Activated CD8-positive, alpha-beta T cell treated with anti-CD3 and anti-CD28 coated beads for 36 hours (primary cell): ENCODE measurements at places on chromosomes 2 and 18. TPM values are rescaled to one million over a fixed set of nuclear protein-coding genes. Genes with fewer than 3 reads are reported as not detected.

Gene DIPK1C
- not detected for total RNA-seq

Gene ANKRD30B
- not detected for total RNA-seq

Gene OTOS
- total RNA-seq: not detected

- H3K4me1 ChIP-seq: no peaks in the 10 kb centered on the region
- H3K27ac ChIP-seq: no peak overlapping the region
- H3K27me3 ChIP-seq: no peaks in the 10 kb centered on the region
- DNase-seq: no peak
- H3K4me3 ChIP-seq: no peak overlapping the region
- H3K36me3 ChIP-seq: no peaks in the 10 kb centered on the region
These were observed 399.1 kb upstream of the ZNF804A start for GRCh38 chr2:184199274-184199673.

GRCh38 chr18:75507636-75508035 lies 80.1 kb upstream of the SMIM21 start:
- H3K4me1 ChIP-seq: no peaks in the 10 kb centered on the region
- no peak overlapping the region for H3K4me3 ChIP-seq
- H3K27me3 ChIP-seq: peaks cover 8% of the 10 kb centered on the region
- H3K27ac ChIP-seq: no peak overlapping the region
- no peak for DNase-seq
- no peaks in the 10 kb centered on the region for H3K36me3 ChIP-seq

GRCh38 chr2:157182204-157182709 lies 75.2 kb upstream of the GALNT5 start:
- no peaks in the 10 kb centered on the region for H3K36me3 ChIP-seq
- no peak for DNase-seq
- peaks cover 12% of the 10 kb centered on the region for H3K27me3 ChIP-seq
- no peak overlapping the region for H3K27ac ChIP-seq

GRCh38 chr18:7668392-7668791 lies 101.3 kb downstream of the PTPRM start:
- H3K36me3 ChIP-seq: no peaks in the 10 kb centered on the region
- H3K4me1 ChIP-seq: no peaks in the 10 kb centered on the region
- no peak overlapping the region for H3K4me3 ChIP-seq
- no peak for DNase-seq
- no peak overlapping the region for H3K27ac ChIP-seq
- no peaks in the 10 kb centered on the region for H3K27me3 ChIP-seq

- H3K36me3 ChIP-seq: no peaks in the 10 kb centered on the region
- DNase-seq: no peak
- H3K27ac ChIP-seq: no peak overlapping the region
- H3K4me1 ChIP-seq: no peaks in the 10 kb centered on the region
- no peak overlapping the region for H3K4me3 ChIP-seq
These were observed 101.0 kb downstream of the HS6ST1 start for GRCh38 chr2:128217671-128218070.

DNA sequence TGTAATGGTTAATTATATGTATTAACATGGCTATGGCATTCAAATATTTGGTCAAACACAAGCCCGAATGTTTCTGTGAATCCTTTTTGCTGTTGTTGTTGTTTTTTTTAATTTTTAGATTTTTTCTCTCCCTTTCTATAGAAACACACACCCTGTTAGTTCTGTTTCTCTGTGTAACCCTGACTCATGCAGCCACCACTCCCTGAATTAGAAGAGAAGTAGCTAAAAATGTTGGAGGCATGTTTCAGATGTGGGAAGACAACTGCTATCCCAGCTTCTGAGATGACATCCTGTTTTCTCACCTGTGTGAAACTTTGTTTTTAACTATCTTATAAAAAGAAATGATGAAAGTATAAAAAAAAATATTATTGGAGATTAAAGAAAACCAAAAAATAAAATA lies 219.6 kb upstream of the RGPD4 start:
- no peak overlapping the region for H3K4me3 ChIP-seq
- H3K4me1 ChIP-seq: no peaks in the 10 kb centered on the region
- no peaks in the 10 kb centered on the region for H3K36me3 ChIP-seq
- H3K27ac ChIP-seq: no peak overlapping the region

DNA sequence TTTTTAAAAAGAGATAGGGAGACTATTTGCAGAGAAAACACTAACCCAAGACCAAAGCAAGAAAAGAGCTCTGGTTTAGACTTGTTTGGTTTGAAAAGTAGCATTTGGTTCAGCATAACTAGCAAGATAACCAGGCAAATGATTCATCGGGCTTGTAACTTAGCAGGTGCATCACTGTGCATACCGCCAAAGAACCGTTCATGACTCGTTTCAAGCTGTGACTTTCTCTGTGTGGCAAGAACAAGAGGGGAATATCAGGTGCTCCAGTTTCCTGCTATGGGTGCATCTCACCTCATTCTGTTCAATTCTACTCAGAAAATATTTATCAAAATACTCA lies 244.9 kb downstream of the ETAA1 start:
- no peak overlapping the region for H3K4me3 ChIP-seq
- no peaks in the 10 kb centered on the region for H3K27me3 ChIP-seq
- H3K36me3 ChIP-seq: no peaks in the 10 kb centered on the region
- no peak overlapping the region for H3K27ac ChIP-seq

DNA sequence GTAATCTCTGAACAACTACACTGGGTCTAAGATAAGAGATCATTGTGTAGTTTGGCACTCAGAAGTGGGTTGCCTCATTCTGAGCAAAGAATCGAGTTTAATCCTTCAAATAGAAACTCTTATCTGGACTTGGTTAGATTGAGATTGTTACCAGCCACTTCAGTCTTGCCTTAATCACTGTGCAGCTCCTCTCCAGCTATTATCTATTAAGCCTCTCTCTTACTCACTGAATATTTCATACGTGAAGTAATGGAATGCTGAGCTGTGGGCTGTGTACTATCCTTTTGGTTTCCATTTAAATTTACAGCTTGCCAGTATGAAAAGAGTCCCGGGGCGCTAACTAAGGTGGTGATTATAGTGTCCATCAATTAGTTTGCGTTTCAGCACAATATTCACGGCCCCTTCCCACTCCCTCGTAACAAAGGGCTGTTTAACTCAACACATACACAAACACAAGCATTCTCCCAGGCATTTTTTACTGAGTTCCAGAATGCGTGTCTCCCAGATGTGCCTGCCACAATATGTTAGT lies 65.7 kb upstream of the NCKAP5 start:
- no peaks in the 10 kb centered on the region for H3K36me3 ChIP-seq
- no peak for DNase-seq
- H3K4me3 ChIP-seq: no peak overlapping the region
- no peak overlapping the region for H3K27ac ChIP-seq

GRCh38 chr18:75129717-75130477 lies 79.0 kb downstream of the PTGR3 start:
- no peaks in the 10 kb centered on the region for H3K36me3 ChIP-seq
- DNase-seq: no peak
- H3K27ac ChIP-seq: no peak overlapping the region
- peaks cover 5% of the 10 kb centered on the region for H3K27me3 ChIP-seq
- peaks cover 4% of the 10 kb centered on the region for H3K4me1 ChIP-seq

DNA sequence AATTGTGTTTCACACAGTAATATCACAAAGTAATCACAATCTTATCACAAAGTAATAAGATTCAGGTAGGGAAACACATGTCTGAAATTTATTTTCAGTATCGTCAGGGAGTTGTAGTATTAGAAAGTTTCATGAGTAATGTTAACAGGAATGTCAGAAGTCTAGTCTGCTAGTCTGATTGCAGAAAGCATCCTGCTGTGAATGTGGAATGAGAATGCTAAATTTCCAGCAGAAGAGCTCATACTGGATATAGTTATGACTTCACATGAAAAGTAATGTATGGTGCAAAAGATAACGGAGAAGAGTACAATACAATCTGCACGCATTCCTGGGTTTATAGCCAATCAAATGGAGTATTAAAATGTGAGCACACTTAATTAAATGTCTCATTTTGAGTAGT lies 494.7 kb upstream of the SETBP1 start:
- H3K4me3 ChIP-seq: no peak overlapping the region
- no peaks in the 10 kb centered on the region for H3K4me1 ChIP-seq
- no peak for DNase-seq
- H3K27me3 ChIP-seq: no peaks in the 10 kb centered on the region
